ENCODE measurements at places on chromosomes 1 and 21. TPM values are rescaled to one million over a fixed set of nuclear protein-coding genes. Genes with fewer than 3 reads are reported as not detected.

DNA sequence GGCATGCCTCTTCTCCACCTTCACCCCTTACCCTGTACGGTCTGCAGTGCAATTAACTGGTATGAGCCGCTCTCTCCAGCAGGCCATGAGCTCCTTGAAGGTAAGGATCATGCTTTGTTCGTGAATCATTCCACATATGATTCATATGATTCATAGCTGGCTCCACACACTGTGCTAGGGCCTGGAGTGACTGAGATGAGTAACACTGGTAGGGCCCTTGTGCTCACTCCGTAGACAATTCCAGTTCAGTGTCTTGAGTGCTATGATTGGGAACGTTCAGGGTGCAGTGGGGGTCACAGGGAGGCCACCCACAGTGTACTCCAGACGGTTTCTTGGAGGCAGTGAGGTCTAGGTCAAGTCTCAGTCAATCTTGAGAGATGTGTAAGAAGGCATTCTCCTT lies 239.8 kb downstream of the LMX1A start:
- DNase-seq, result no peak

- DNase-seq, result no peak
Measured at GRCh38 chr1:65541865-65542264, 121.4 kb downstream of the LEPR start.

GRCh38 chr1:197937892-197938291 lies 20.7 kb downstream of the LHX9 start:
- no peak for DNase-seq

DNA sequence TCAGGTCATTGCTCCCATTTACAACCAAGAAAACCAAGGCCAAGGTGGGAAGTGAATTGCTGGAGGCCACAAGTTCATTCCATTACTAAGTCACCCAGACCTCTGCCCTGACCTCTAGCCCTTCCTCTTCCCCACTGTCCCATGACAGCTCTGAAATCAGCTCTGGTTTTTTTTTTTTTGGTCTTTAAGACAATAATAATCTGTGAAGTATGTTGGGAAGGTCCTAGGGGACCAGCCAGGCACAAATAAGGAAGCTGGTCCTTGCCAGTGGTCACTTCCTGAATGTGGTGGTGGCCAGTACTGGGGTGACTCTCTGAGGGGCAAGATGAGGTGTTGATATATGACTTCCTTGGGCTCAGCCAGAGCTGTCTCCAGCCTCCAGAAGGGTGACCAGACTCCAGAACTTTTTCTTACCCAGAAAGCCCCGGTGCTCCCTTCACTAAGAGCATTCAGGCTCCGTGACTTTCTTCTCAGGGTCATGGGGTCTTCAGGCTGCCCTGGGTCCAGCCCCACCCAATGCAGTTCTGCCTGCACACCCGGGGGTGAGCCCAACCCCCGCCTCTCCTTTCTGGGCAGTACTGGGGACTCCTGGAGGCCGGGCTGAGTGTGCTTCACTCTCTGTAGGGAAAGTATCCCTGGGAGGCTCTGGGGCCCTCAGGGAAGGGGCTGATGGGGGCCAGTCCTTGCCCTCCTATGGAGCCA lies 159.6 kb downstream of the PTPRU start:
- no peak for DNase-seq

DNA sequence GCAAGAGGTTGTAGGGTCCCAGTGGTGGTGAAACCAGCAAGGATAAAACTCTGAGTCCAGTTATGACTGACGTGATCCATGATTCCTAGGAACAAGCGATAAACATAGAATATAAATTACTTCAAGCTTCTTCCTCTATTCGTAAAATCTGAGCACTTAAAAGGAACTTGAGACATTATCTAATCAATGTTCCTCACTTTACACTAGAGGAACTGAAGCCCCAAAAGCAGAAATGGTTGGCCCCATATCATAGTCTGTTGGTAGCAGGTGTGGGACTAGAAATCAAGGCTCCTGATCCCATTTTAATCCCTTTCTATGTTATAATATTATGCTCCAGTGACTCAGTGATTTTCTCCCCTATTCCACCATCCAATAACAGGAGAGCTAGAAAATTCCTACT lies 21.9 kb upstream of the MNDA start:
- no peak for DNase-seq

GRCh38 chr21:20822666-20823065 lies 175.5 kb upstream of the NCAM2 start:
- no peak for DNase-seq

- no peak for DNase-seq
Measured at GRCh38 chr1:8402109-8402710, 84.3 kb downstream of the SLC45A1 start.

DNA sequence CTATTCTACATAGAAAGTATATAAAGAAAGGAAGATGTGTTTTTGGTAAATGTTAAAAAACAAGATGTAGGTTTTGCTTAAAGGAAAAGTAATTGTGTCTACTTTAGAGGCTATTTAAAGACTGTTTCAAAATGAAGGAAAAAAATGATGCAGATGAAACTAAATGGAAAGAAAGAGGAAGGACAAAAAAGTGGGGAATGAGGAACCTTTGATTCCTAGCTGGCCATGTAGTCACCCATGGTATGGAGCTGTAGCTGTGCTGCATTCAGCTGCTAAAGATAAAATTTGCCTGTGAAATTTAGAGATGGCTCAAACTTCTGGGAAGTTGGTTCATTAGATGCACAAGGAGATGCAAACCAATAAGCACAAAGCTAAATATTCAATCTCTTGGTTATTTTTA lies 86.8 kb upstream of the SERBP1 start:
- DNase-seq, result no peak

- no peak for DNase-seq
Measured at GRCh38 chr1:169891539-169891885, 2.2 kb downstream of the SCYL3 start.

DNA sequence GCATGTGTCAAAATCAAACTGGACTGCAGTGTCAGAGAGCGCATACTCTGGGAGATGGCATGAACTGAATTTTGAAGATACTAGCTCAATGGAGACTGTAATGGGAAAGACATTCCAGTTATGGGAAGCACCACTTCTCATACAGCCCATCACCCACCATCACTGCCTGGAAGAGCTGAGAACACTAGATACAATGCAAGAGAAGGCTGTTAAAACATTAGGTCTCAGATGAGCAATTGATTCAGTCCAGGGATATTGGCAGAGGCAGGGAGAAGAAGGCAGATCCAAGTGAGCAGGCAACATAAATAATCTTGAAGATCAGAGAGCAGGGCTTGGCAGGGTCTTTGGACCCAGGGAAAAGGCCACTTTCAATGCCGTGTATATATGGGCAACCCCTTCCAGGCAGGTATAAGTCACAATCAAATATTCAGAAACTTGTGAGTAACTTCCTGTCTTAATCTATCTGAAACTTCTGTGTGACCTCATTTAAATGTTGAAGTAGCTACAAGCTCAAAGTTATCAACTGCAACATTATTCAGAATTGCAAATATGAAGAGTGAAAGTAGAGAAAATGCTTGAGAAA lies 290.3 kb upstream of the SGIP1 start:
- no peak for DNase-seq

The SHE gene
- 6.9 TPM for polyA plus RNA-seq

The UTS2 gene
- 0.55 TPM for polyA plus RNA-seq

The REG4 gene
- polyA plus RNA-seq, result not detected

The RASSF5 gene
- 9.0 TPM for polyA plus RNA-seq

The DEPDC1 gene
- polyA plus RNA-seq, result 0.18 TPM
